ENCODE measurements at places on chromosomes 5 and 9.

- no peaks in the 10 kb centered on the region for H3K27me3 ChIP-seq
- no peak overlapping the region for H3K4me3 ChIP-seq
Observed at GRCh38 chr5:151598549-151598948, 7.4 kb upstream of the FAT2 start.

DNA sequence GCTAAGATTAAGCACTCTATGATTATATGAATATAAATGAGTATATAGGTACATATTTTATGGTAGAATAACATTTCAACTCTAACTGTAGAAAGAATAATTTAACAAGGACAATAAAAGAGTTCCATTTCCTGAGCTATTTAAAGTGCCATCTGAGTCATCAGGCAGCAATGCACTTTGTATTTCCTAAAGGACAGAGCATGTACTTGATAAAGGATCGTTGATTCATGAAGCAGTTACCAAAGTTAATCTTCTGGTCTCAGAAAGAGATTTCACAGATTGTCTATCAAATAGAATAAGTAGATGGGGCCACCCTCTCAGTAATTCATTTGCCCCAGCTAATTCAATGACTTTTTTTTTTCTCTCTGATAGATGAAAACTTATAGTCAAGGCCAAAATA is 747.8 kb downstream of the CDH18 start:
- DNase-seq, result no peak
- no peaks in the 10 kb centered on the region for H3K36me3 ChIP-seq
- no peak overlapping the region for H3K27ac ChIP-seq

GRCh38 chr5:1011741-1012312 is 3.2 kb downstream of the NKD2 start:
- no peak overlapping the region for H3K27ac ChIP-seq
- H3K4me3 ChIP-seq, result no peak overlapping the region
- no peaks in the 10 kb centered on the region for H3K36me3 ChIP-seq
- DNase-seq, result no peak
- H3K27me3 ChIP-seq, result peaks cover 7% of the 10 kb centered on the region

DNA sequence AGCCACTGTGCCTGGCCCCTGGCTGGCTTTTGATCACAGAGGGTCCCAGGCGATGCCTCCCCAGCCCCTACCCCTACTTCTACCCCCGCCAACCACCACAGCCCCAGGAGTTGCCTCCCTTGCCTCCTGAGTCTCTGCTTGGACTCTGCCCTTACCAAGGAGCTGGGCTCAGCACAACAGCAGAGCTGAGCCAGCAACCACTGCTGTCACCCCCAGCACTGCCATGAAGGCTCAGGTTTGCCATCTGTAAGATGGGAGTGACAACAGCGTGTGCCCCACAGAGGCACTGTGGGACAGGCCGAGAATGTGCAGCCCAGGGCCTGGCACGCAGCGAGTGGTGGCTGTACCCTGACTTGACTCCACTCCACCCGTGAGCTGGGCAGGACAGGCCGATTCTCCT is 63.1 kb upstream of the ASS1 start:
- no peaks in the 10 kb centered on the region for H3K27me3 ChIP-seq
- no peaks in the 10 kb centered on the region for H3K4me1 ChIP-seq
- DNase-seq, result no peak
- no peak overlapping the region for H3K4me3 ChIP-seq
- H3K27ac ChIP-seq, result no peak overlapping the region
- H3K36me3 ChIP-seq, result no peaks in the 10 kb centered on the region

DNA sequence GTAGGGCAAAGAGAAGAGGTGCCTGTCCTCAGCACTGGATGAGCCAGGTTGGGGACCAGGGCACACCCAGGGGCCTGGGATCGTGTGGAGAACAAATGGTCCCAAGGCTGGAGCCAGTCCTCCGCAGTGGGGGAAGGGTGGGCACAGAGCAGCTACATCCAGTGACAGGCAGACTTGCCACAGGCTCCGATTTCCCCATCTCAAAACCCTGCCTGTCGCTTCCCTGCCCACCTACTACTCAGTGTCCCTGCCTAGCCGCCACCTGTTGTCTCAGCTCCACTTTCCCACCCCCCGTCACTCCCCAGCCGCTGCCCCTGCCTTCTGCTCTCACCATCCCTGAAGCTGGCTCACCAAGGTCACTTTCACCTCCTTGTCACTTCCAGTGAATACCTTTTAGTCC is 13.9 kb upstream of the ENHO start:
- no peaks in the 10 kb centered on the region for H3K27me3 ChIP-seq
- H3K4me1 ChIP-seq, result no peaks in the 10 kb centered on the region
- DNase-seq, result no peak
- H3K36me3 ChIP-seq, result no peaks in the 10 kb centered on the region
- no peak overlapping the region for H3K4me3 ChIP-seq

GRCh38 chr5:161314033-161314432 is 232.5 kb downstream of the GABRB2 start:
- H3K4me3 ChIP-seq, result no peak overlapping the region
- no peaks in the 10 kb centered on the region for H3K4me1 ChIP-seq
- no peak for DNase-seq
- H3K36me3 ChIP-seq, result no peaks in the 10 kb centered on the region
- H3K27me3 ChIP-seq, result no peaks in the 10 kb centered on the region

DNA sequence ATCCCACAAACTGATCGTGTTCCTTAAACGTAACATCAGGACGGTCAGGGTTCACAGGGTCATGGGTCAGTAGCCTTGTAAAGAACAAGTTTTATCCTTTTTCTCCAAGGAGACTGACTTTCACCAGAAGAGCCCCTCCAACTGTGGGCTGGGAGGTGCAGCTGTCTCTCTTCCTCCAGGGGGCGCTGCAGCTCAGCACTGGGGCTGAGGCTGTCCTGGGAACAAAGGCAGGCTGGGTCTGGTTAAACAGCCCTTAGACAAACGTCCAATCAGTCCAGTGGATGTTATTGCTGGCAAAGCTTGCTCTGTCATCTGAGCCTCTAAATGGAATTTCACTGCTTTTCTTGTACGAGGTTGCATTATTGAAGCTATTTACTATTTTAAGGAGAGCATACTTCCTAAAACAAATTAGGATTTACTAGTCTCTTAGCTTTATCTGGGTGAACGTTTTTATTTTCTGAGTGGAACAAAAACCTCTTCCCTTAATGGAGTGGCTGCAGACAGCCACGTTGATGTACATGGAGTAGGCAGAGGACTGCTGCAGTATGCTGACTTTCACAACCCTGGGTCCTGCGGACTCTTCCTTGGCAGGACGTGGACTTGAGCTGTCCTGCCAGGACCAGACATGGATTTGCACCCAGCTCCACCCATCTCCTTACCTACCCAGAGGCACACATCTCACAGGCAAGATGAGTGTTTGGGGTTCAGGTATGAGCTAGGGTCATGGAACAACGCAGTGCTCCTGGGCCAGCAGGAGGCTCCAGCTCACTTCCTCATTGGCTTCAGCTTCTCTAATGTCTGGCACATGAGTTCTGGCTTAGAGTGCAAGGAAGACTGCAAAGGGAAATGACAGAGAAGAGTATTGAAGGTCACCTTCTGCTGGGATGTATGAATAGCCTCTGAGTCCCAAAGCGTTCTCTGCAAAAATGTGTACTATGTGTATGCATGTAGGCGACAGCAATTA is 7.8 kb downstream of the EXOSC2 start:
- H3K4me1 ChIP-seq, result no peaks in the 10 kb centered on the region
- no peaks in the 10 kb centered on the region for H3K27me3 ChIP-seq
- peaks cover 40% of the 10 kb centered on the region for H3K36me3 ChIP-seq
- peak; percentile 88 for DNase-seq
- H3K27ac ChIP-seq, result peak overlapping the region; percentile 47

DNA sequence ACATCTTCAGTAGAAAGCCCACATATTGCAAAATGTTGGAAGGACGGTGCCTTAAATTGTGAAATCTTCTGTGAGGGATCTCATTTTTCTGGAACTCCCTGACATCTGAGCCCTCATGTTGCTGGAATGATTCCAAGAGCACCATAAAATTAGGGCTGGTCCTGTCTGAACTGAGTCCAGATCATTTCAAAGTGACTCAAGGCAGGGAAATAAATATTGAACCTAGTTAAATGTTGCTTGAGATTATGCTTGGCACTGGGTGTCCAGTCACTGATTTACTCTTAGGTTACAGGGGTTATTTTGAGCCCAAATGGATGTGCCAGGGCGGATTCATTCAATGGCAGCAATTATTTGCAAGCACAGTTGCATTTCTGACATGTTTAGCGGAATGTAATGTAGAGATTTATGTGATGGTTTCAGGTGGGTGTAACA is 437.0 kb downstream of the PIK3R1 start:
- H3K4me1 ChIP-seq, result peaks cover 9% of the 10 kb centered on the region
- H3K4me3 ChIP-seq, result no peak overlapping the region
- H3K36me3 ChIP-seq, result no peaks in the 10 kb centered on the region
- no peaks in the 10 kb centered on the region for H3K27me3 ChIP-seq

DNA sequence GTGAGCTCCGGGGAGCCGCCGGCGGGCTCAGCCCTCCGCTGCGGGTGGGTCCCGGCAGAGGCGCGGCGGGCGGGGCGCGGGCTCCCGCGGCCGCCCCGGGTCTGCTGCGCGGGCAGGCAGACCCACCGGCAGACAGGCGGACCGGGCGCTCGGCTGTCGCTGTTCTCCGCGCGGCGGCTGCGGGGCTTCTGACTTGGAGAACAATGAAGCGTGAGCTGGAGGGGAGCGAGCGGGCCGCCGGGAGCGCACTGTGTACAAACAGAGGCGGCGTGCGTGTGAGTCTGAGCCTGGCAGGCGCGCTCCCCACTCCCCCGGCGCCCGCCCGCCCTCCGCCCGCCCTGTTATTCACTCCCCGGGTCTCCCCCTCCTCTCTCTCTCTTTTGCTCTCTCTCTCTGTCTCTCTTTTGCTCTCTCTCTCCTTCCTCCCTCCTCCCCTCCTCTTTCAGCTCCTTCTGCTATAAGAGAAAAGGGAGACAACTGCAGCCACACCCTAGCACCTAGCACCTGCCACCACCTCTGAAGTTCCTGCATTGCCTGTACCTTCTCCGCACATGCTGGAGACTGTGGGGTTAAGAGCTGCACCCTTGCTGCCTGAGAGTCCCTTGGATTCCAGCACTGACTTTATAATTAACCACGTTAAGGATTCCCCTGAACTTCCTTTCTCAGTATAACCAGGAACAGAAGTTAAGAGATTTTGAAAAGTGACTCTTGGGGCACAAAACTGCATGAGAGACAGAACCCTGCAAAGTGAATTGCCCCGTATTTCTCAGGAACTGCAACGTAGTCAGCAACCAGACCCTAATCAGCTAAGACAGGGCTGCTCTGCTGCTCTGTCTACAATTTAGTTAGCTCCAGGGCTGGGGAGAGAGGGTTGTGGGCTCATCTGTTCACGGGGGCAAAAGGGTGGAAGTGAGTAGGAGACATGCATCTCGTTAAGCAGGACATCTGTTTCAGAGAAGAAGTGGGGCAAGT is at the start of gene EDIL3:
Gene EDIL3 (minus strand): TSS at position 277 of the 972 bp plus-strand sequence. CDS start 506 bp downstream, outside the sequence.
- peak; percentile 18 for DNase-seq
- H3K4me1 ChIP-seq, result peaks cover 23% of the 10 kb centered on the region
- peak within 1 kb of the TSS; percentile 29 for H3K4me3 ChIP-seq
- H3K27me3 ChIP-seq, result peaks cover 10% of the 10 kb centered on the region

- no peak for DNase-seq
- no peak overlapping the region for H3K4me3 ChIP-seq
- H3K4me1 ChIP-seq, result peaks cover 32% of the 10 kb centered on the region
- no peaks in the 10 kb centered on the region for H3K27me3 ChIP-seq
- H3K27ac ChIP-seq, result peak overlapping the region; percentile 2
- no peaks in the 10 kb centered on the region for H3K36me3 ChIP-seq
Observed at GRCh38 chr9:95502248-95502647, 14.5 kb downstream of the PTCH1 start.

GRCh38 chr5:140966293-140967225 is at the start of gene PCDHAC2:
PCDHAC2 (plus strand) TSS chr5:140966476; CDS start chr5:140966767, 291 bp downstream.
- peak within 1 kb of the TSS; percentile 14 for H3K4me3 ChIP-seq
- H3K27ac ChIP-seq, result no peak within 1 kb of the TSS
- H3K36me3 ChIP-seq, result no peaks in the 10 kb centered on the region
- no peaks in the 10 kb centered on the region for H3K27me3 ChIP-seq
- H3K4me1 ChIP-seq, result peaks cover 16% of the 10 kb centered on the region

GRCh38 chr9:98612061-98612752 is 96.5 kb downstream of the GABBR2 start:
- H3K36me3 ChIP-seq, result no peaks in the 10 kb centered on the region
- peak; percentile 66 for DNase-seq
- no peak overlapping the region for H3K4me3 ChIP-seq

DNA sequence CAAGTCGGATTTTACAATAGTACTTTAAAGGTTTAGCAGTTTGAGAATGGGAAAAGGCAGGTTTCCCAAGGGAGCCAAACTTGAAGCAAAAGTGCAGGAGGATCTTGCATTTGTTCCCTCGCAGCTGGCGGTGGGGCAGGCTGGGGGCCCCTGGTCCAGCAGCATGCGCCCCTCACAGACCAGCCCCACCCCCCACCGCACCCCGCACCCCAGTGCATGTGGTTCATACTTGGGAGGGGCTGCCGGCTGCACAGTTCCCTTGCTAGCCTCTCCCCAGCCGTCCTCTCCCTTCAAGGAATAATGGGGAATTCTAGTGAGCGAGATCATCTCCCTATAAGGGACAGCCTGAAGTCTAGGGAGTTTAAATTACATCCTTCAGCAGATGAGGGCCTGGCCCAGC is 273.1 kb upstream of the IRX2 start:
- H3K27me3 ChIP-seq, result no peaks in the 10 kb centered on the region
- no peaks in the 10 kb centered on the region for H3K4me1 ChIP-seq
- H3K4me3 ChIP-seq, result no peak overlapping the region
- no peaks in the 10 kb centered on the region for H3K36me3 ChIP-seq
- no peak for DNase-seq
- H3K27ac ChIP-seq, result no peak overlapping the region

Measured in thyroid gland (tissue), 4 donors.